Occipital lobe (tissue), 3 donors: ENCODE measurements at places on chromosomes 13 and 19.

- DNase-seq, result no peak
These were observed 846.9 kb upstream of the MIR17HG start for GRCh38 chr13:90500569-90500968.

DNA sequence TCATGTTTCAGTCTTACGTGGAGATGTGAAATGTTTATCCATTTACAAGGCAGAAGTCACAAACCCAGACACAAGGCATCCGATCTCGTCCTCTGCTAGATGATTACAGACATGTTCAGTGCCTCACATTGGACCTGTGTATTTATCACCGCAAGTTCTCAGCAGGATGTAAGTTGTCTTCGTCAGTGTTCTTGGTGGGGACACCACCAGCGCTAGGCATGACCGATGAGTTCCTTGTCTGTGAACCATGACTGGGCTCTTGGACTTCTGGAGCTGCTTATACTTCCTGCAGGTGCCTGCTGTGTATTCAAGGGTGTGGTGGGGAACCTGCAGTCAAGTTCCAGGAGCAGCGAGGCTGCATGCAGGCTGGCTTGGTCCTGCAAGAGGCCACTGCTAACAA, 105.4 kb downstream of the URI1 start:
- no peak for DNase-seq

GRCh38 chr19:55341171-55341588, 1.5 kb downstream of the KMT5C start:
- DNase-seq, result peak; percentile 9

GRCh38 chr19:1847684-1848398, 442 bp downstream of the REXO1 start:
- no peak for DNase-seq

- no peak for DNase-seq
These were observed 754 bp downstream of the RNF6 start for GRCh38 chr13:26221399-26221720.

- DNase-seq, result no peak
These were observed 4.2 kb upstream of the ZNF486 start for GRCh38 chr19:20162821-20163220.

GRCh38 chr13:110942248-110942981, 27.5 kb upstream of the ANKRD10 start:
- no peak for DNase-seq

GRCh38 chr19:7560255-7560654, 24.7 kb downstream of the PNPLA6 start:
- no peak for DNase-seq
